ENCODE measurements at places on chromosomes 2 and 18.
A peak's percentile ranks its signal among the peaks of the same experiment; 100 is the strongest.

DNA sequence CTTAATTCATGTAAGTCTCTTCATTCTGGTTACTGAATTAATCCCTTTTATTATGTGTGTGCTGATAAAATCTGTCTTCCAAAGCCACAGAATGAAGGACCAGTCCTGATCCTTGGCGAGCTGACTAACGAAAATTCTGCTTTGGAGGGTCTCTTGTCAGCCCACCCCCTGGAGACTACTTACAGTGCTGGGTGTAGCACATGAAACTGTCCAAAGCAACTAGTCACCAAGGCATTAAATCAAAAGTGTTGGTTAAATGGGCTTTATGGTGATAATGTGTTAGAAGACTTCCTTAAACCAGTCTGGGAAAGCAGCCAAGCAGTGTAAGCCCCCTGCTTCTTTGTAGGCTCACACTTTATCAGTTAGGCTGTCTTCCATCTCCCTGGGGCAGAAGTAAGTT, 420.2 kb downstream of the SUCLG1 start:
- DNase-seq = no peak

- DNase-seq = no peak
These were observed 46.5 kb downstream of the DPP10 start for GRCh38 chr2:114488841-114489530.

DNA sequence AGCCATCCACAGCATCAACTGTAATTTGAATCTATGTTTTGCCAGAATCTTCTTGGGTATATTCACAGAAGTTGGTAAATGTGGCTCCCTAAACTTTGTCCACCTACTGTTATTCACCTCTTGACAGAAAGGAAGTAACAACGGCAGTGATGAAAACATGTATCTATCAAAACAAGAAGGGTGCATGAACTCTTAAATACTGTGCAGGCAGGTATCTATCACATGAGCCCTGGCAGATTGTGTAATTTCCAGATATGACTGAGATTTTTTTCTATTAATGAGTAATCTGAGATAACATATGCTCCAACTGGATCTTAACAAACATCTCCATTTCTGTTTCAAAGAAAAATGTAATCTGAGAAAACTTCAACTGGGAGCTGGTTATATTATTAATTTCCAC, 36.6 kb downstream of the SFT2D3 start:
- DNase-seq = no peak

GRCh38 chr2:162731917-162732804, 106.4 kb downstream of the KCNH7 start:
- peak; percentile 39 for DNase-seq

DNA sequence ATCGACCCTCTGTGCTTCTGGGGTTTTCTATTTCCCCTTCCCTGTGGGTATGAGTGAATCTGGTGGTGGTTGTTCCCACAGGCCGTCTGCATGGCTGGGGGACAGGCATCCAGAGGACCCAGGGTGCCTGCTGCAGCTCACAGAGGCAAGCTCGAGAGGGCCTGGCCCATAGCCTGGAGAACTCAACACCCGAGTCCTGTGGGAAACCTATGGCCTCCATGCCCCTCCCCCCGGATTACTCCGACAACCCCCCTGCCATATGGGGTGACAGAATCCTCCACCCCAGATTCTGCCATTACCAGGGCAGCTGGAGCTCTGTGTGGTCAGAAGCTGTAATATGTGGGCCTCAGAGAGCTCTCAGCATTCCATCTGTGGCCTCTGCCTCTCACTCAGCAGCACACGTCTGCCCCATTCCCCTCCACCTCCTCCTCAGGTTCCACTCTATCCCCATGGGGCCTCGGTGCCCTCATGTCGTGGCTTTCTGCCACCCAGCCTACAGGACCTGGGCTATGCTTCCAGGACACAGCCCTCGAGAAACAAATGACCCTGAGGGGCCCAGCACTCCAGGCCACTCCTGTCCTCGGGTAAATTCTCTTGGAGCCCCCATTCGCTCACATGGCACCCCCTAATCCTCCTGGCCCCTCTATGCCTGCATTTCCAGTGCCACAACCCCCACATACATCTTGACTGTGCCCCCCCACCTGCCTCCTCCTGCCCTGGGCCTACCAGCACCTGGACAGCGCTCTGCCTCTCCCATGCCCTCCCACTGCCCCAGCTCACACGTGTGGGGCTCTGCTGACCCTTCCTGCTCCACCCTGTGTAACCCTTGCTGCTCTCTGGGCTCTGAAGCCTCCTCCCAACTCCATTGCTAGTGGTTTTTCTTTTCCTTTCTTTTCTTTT, 3.6 kb downstream of the MZT2A start:
- no peak for DNase-seq

GRCh38 chr2:170177950-170178781, at the start of gene MYO3B:
TSS of gene MYO3B (plus strand) at chr2:170178147. CDS start at chr2:170178288, 141 bp downstream.
- peak; percentile 33 for DNase-seq

- DNase-seq = no peak
These were observed 134.5 kb downstream of the LRRTM1 start for GRCh38 chr2:80169811-80170594.

GRCh38 chr2:28277466-28277865, 115.2 kb upstream of the FOSL2 start:
- no peak for DNase-seq

DNA sequence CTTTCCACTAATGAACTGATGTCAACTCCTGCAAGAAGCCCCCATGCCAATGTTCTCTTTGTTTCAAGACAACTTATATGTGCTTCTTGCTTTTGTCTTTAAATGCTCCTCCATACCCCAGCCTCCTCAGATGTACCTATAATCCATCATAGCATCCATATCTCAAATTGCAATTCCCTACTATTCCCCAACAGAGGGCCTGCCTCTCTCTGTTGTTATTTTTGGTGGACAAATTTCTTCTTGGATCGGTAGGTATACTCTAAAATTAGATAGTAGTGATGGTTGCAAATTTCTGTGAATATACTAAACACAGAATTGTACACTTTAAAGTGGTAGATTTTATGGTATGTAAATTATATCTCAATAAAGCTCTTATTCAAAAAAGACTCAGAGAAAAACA, 820.1 kb downstream of the METTL4 start:
- no peak for DNase-seq

DNA sequence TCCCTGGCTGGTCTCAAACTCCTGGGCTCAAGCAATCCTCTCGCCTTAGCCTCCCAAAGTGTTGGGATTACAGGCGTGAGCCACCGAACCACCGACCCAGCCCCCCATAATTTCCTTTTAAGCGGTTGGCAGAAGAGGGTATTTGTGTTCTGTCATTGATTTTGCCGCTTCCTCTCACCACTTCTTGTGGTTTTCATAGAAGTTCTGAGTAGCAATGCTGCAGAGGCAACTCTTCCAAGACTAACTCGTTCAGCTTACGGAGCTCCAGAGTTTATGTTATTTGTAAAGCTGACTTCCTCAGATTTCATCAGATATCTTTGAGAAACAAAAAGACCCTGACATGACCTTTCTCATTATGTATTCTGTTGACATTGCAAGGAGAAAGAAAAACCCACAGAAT, 261.4 kb upstream of the KCNJ3 start:
- DNase-seq = no peak

GRCh38 chr2:215619022-215619958, 183.4 kb upstream of the FN1 start:
- peak; percentile 89 for DNase-seq

DNA sequence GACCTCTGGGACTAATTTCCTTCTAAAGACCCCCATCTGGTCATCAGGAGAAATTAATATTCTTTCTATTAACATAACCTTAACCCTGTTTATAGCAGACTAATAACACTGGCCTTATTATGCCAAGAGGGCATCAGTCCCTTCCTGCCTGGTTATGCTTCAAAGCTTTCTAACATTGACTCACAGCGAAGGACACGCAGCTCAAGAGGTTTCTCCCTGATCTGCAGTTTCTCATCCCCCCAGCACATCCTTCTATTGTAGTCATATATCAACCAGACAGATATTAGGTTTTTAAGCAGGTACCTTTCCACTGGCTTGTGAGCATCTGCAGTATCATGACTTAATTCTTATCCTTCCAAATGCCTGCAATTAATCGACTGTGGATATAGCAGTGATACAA, 100.0 kb upstream of the CXCR4 start:
- no peak for DNase-seq

- DNase-seq = no peak
These were observed 104.4 kb upstream of the SOX11 start for GRCh38 chr2:5587766-5588165.

DNA sequence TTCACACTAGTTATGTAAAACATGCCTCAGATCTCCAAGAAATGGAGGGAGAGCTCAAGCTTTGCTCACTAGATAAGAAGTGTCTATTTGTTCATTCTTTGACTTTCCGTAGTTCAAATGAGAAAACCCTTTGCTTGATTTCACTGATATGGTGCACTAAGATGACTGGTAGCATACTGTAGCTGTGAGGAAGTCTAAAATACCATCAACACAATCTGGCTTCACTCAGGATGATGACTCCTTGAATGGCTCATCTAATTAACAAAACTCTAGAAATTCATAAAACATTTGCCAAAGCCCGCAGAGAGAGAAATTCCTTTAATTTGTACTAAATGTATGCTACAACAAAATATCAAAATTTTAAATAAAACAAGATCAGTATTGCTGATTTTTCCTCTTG, 152.8 kb upstream of the STK17B start:
- no peak for DNase-seq

GRCh38 chr2:168149986-168150385, 97.4 kb downstream of the STK39 start:
- no peak for DNase-seq

DNA sequence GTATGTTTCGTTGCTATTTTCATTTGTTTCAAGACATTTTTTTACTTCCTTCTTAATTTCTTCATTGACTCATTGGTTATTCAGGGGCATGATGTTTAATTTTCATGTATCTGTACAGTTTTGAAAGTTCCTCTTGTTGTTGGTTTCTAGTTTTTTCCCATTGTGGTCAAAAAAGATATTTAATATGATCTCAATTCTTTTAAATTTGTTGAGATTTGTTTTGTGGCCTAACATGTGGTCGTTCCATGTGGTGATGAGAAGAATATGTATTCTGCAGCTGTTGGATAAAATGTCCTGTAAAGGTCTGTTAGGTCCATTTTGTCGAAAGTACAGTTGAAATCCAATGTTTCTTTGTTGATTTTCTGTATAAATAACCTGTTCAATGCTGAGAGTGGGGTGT, 110.3 kb upstream of the MAP4K4 start:
- no peak for DNase-seq

DNA sequence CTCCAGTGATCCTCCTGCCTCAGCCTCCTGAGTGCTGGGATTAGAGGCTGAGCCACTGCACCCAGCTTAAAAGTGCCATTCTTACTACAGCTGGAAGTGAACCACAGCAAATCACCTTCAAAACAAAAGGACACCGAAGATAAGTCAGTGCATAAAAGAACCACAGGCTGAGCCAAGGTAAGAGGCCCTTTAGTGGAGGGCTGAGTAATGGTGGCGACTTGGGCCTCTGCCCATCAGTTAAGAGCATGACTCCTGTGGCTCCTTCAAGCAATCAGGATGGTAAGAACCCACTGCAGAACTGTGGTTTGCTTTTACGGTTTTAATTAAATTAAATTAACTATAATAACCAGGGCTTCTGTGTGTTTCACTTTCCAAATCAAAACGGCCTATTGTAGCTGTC, 75.1 kb downstream of the CTAGE1 start:
- peak; percentile 87 for DNase-seq
